ENCODE measurements at places on chromosomes 5 and 9. TPM values are rescaled to one million over a fixed set of nuclear protein-coding genes. Genes with fewer than 3 reads are reported as not detected.
A peak's percentile ranks its signal among the peaks of the same experiment; 100 is the strongest.

DNA sequence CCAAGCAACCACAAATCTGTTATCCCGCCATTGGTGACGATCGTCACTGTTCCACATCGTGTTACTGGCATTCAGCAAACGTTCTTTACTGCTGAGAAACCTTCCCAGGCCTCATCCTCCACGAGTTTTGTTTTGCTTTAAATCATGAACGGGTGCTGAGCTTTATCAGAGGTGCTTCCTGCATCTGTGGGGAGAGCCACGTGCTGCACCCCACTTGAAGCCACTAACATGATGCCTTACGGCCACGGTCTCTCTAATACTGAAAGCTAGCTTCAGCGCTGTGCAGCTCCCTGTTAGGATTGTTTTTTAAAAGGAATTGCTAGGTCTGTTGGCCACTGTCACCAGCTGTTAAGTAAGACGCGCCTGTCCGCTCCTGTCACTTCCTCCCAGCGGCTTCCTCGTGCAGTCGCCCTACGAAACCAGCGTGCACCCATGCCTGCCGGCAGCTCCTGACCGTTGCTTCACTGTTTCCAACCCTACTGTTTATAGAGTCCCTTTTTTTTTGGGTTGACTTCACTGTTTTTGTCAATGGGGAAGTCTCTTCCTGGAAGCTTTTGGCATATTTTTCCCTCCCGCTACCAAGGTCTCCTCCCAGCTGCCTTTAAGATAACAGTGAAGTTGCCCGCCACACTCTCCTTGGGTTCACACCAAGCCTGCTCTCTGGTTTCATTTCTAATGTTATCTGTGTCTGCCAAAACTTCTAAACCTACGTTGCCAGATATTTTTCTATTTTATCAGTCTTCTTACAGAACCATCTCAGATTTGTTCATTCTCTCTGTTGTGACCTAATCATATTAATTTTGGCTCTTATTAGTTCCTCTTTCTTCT lies 20.3 kb downstream of the LPCAT1 start:
- peak; percentile 64 for DNase-seq

The PITX1 gene
- 20.6 TPM for total RNA-seq

- peak; percentile 68 for DNase-seq
These were observed 70.4 kb upstream of the PSD2 start for GRCh38 chr5:139725073-139725830.

DNA sequence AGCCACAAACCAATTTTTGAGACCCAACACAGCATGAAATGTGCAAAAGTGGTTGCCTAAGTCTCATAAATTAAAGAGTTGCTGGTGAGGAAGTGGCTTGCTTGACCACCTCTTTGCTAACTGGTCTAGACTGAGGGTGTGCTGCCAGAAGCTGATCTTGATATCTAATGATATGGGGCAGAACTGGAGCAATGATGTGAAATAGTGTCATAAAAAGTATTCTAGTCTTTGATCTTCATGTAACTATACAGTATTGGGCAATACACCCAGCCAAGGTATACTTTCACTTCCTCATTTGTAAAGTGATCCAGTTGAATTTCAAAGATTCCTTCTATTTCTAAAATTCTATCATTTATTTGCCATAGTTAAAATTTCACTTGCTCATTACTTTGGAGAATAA lies 5.9 kb upstream of the YTHDC2 start:
- no peak for DNase-seq

DNA sequence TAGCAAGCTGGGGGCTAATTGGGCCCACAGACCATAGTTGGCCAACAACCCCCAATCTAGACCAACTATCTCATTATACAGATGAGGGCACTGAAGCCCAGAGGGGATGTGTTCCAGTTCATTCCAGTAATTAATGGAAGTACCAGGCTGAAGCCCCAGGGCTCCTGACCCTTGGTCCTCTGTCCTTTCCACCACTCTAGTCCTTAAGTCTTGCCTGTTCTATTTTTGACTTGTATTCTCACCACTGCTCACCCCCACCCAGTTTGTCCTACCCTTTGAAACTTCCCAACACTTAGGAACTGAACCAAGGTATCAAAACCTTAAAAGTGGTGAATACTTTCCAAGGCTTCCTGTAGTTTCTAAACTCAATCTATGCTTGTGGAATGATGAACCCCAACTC lies 407.4 kb downstream of the ENC1 start:
- no peak for DNase-seq

DNA sequence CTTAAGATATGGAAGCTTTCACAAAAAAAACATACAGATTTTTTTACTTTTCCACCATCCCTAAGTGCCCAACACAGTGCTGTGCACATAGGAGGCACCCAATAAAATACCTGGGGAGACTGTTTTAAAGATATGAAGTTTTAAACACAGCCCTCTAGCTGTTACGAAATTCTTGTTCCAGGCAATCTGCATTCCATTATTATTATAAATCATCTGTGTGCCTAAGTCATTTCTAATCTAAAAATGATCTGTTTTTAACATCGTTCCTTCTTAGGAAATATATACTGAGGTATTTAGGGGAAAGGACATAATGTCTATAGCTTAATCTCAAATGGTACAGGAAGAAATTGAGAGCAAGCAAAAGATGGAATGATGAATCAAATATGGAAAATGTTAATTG lies 32.7 kb upstream of the ISCA1 start:
- no peak for DNase-seq

The IQGAP2 gene
- 9.7 TPM for total RNA-seq

The TRIM36 gene
- total RNA-seq = 0.62 TPM

- no peak for DNase-seq
These were observed 141.0 kb downstream of the GABBR2 start for GRCh38 chr9:98567540-98568233.

- DNase-seq = no peak
These were observed 77.0 kb downstream of the LIFR start for GRCh38 chr5:38479315-38479904.

DNA sequence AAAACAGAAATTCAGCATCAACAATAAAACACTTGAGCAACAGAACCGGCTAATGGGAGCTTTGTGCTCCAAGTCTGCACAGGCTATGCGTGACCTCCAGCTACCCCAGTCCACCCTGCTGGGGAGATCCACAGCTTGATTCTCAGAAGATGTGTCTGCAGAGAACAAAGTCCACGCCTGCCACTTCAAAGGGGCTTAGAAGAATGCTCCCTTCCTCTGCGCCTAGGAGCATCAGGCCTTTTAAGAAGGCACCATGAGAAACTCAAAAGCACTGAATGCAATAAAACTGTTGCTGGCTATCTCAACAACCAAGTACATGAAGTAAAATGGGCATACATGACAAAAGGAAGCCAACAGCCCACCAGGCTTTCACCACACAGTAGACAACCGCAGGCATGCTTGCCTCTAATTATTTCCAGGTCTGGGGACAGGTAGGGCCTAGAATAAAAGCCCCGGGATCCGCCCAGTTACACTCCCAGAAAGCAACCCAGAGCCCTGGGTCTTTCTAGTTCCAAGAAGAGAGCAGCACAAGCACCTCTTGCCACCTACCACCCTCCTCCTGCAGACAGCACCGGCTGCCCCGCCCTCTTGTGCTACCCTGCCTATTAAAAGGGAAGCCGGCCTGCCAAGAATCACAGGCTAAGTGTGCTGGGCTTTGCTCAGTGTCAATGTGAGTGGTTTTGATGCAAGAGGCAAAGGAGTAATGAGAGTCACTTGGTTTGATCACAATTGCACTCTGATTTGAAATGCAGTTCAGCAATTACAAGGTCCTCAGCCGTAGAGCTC lies 123.2 kb downstream of the SPOCK1 start:
- DNase-seq = no peak

DNA sequence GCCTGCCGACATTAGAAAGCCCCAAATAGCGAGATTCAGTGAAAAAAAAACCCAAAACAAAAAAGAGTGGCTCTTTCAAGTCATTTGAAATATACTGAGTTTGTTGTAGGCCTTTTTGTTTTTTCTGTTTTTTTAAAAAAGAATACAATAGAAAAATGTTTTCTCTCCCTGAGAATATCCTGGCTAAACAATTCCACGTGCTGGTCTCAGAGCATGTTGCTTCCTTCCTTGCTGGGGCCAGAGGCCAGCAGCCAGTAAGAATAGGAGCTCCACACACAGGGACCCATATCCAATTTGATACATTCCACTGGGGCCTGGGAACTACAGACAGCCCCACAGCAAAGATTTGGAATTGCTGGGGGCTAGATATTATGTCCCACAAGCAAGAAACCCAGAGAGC lies 191.4 kb downstream of the HSPA4 start:
- DNase-seq = no peak

GRCh38 chr9:137080260-137081122 lies 3.2 kb downstream of the UAP1L1 start:
- no peak for DNase-seq

The ECM2 gene
- 16.3 TPM for total RNA-seq

DNA sequence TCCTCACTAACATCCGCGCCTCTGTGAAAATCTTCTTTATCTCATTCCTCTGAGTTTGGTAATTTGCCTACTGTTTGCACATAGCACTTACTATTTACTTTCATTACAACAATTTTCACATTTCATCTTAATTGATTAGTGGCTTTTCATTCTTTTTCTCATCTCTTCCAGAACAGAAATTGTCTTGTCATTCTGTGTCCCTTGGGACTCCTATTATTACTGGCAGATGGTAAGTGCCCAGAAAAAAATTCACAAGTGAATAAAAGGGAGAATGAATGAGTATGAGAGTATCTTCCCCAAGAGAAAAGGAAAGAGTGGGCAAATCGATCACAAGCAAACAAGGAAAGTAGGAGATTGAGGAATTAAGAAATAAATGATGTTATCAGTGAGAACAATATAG lies 876.1 kb downstream of the TLE4 start:
- no peak for DNase-seq

- DNase-seq = no peak
These were observed 1.2 kb downstream of the SGCD start for GRCh38 chr5:156328161-156328560.

GRCh38 chr5:103891151-103891550 lies 328.6 kb upstream of the NUDT12 start:
- DNase-seq = no peak

All from ureter (tissue), 1 donor.